ENCODE measurements at places on chromosomes 5 and 9. TPM values are rescaled to one million over a fixed set of nuclear protein-coding genes. Genes with fewer than 3 reads are reported as not detected.

The CCL28 gene
- polyA plus RNA-seq, result 8.9 TPM

The MAMDC2 gene
- 7.0 TPM for polyA plus RNA-seq

The GDA gene
- polyA plus RNA-seq, result 2.6 TPM

DNA sequence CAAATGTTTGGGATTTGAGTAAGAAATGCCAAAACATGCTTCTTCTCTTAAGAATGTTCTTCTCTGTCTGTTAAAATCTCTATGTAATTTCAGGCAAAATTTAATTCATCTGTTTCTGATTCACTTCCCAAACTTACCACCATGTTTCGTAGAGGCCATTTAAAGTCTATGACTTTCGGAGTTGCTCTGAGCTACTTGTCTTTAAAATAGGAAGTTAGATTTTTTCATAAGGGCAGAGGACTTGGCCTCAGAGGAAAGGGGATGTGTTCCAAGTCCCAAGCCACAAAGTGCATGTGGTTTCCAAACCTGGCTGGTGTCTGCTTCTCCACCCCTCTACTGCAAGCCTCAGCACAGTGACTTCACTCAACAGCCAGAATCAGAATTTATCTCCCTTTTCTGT lies 111.3 kb upstream of the ADRA1B start:
- peak; percentile 36 for DNase-seq

- DNase-seq, result peak; percentile 47
Observed at GRCh38 chr9:96868709-96869108, 14.4 kb upstream of the ZNF782 start.

DNA sequence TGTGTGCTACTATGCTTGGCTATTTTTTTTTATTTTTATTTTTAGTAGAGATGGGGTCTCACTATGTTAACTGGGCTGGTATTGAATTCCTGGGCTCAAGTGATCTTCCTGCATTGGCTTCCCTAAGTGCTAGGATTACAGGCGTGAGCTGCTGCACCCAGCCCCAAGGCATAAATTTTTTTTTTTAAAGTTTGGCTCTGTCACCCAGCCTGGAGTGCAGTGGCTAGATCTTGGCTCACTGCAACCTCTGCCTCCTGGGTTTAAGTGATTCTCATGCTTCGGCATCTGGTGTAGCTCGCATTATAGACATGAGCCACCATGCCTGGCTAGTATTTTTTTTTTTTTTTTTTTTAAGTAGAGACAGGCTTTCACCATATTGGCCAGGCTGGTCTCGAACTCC lies 70.3 kb downstream of the RAB24 start:
- no peak for DNase-seq

GRCh38 chr9:34546834-34547827 lies 24.3 kb upstream of the ENHO start:
- peak; percentile 82 for DNase-seq

GRCh38 chr5:35359859-35360258 lies 129.6 kb upstream of the PRLR start:
- DNase-seq, result no peak

GRCh38 chr5:35679357-35679756 lies 61.7 kb downstream of the SPEF2 start:
- DNase-seq, result peak; percentile 17

DNA sequence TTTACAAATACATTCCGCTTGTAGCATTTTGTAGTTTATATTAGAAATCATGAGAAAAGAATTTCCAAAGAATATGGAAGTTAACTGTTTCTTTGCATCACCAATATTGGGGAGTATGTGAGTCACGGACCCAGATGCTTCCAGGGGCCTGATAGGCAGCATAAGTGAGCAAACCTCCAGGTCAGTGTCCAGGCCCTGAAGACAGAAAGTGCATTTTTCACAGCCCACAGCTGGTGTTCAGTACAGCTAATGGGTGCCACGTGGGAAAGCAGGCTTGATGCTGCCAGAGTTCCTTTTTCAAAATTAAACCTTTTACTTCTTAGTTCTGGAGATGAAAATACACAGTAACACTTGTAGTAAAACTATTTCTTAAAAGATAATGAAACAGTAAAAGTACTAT lies 454.4 kb upstream of the ACTBL2 start:
- DNase-seq, result peak; percentile 13

GRCh38 chr9:137235424-137236237 lies 4.9 kb downstream of the SLC34A3 start:
- DNase-seq, result peak; percentile 45

DNA sequence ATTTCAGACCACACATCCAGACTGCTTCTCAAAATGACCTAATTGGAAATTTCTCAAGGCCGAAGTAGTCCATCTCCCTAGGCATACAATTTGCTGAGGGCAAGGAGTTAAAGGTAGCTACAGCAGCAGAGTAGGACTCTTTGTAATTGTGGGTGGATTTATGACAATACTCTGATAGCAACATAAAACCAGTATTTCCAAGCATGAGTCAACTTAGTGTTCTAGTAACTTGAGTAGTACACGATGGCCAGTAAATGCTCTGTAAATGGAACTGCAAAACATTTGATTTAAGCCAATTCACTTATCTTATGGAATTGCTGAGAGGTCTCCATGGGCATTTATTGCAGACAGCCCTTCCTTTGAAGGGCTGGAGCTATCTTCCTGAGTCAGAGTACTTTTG lies 352.2 kb downstream of the PLK2 start:
- DNase-seq, result no peak

DNA sequence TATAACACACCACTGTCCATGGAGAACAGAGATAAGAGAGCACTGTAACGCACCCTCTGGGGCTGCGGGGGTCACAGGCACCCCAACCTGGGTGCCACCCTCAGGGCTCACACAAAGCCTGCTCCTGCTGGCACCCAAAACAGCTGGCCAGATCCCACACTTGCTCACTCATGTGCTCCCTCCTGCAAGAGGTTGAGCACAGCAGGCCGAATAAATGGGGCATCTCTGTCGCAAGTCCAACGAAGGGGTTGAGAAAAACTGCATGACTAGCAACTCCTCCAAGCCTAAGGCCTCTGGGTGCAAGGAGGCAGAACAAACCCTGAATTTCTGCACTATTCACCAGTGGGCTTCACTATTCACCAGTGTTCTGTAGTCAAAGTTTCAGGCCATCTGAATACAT lies 80.3 kb downstream of the SECISBP2 start:
- no peak for DNase-seq

DNA sequence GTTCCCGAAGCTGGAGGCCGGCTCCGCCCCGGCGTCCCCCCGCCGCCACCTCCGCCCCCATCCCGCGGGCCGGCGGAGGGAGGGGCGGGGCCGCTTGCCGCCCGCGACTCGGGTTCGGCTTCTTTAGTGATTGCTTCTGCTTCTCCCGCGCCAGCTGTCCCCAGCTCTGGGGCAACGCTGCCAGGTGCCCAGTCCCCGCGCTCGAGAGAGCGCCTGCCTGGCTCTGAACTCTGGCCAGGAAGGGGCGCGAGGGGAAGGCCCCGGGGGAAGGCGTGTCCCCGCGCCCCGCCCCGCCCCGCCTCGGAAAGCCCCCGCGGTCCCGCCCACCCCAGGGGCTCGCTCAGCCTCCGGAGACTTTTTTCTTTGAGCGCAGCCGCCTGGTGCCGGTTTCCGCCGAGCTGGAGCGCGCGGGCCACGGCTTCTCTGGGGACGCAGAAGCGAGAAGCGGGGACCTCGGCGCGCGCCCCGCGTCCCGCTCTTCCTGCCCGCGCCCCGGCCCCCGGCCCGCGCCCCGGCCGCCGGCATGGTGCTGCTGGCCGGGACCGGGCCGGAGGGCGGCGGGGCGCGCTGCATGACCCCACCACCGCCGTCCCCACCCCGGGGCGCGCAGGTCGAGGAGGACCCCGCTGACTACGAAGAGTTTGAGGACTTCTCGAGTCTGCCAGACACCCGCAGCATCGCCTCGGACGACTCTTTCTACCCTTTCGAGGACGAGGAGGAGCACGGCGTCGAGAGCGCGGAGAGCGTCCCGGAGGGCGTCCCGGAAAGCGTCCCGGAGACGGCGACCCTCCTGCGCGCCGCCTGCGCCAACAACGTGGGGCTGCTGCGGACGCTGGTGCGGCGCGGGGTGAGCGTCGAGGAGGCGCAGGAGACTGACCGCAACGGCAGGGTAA lies at the start of gene ANKRD33B:
Gene ANKRD33B, plus strand, starts transcription at position 126 of the 893 bp plus-strand sequence. Its CDS starts 398 bp downstream, at position 524.
- peak; percentile 49 for DNase-seq

DNA sequence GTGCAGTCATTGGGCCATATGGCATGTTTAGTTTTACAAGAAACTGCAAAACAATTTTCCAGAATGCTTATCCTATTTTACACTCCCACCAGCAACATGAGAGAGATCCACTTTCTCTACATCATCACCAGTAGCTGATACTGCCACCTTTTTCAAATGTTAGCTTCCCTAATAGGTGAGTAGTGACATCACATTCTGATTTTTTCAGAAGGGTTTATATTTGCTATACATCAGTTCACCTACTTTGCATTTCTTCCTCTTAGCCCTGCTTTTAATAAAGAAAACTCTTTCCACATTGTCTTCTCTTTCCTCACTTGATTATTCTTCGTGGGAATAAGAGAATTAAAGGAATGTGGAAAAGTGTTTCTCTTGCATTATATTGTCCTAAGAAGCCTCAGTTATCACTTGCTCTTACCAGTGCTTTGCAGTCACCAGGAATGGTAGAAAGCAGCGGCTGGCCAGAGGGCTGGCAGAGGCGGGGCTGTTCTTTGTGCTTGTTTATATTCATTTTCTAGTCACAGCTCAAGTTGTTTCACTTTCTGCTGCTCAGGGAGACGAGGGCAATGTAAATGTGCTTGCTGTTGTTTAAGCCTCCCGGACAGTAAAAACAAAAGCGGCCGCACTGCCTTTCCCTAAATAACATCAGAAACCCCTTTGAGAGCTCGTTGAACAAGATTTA lies 164.8 kb downstream of the HSD17B3 start:
- DNase-seq, result peak; percentile 85

DNA sequence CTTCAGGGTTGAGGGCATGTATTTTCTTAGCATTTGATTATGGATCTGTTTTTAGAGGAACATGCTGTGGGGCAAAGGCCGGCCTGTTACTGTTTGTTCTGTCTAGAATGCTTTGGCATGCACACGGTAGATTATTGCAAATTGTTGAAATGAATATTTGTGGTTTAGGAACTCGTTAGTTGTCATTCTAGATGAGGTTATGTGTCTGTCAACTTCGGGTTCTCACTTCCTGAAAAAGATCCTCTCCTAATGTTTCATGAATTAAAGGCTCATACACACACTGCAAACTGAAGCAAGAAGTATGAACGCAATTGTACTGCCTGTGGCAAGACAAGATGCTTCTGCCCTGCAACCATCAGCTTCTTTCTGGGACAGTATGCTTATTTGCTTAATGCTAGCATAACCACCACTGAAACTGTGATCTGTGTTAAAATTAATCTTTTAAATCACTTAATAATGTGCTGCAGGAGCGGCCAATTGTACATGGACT lies 99.6 kb downstream of the BASP1 start:
- no peak for DNase-seq
